Activated CD4-positive, alpha-beta T cell treated with anti-CD3 and anti-CD28 coated beads, Interleukin-2, amount 10 ng/mL, durations not matched to agents 7 days and 5 days (primary cell): ENCODE measurements at places on chromosomes 2 and 18. TPM values are rescaled to one million over a fixed set of nuclear protein-coding genes. Genes with fewer than 3 reads are reported as not detected.

DNA sequence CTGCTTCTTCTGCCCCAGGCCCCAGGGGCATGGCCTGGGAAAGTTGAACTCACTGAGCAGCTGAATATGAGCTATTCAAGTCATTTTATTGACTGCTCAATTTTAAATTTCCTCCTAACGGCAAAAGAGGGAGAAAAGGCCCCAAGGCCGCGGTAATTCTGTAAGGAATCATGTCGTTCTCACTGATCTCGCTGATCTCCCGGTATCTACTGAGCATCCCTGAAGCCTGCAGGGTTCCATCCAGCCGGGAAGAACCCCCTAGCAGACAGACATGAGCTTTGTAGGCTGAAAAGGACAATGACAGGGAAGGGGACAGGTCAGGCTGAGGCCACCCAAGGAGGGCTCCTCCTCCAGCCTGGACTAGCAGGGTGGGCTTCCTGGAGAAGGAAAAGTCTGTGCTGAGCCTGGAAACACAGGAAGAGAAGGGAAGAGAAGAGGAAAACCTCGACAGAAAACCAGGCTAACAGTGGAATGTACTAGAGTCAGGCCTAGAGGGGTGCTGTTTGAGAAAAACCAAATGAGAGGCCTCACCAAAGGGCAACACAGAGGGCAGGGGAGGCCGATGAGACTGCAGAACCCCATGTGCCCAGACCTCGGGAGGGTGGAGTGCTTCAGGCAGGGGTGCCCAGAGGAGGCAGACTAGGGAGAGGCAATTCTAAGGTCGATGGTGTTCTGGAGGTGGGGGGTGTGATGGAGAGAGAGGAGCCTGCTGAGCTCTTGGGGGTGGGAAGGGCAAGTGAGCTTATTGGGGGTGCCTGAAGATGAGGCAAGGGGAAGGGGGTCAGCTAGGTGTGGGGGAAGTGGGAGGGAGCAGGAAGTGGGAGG, 2.9 kb upstream of the NPPC start:
- DNase-seq, result peak; percentile 3

GRCh38 chr2:23555944-23556343, 171.0 kb downstream of the KLHL29 start:
- DNase-seq, result no peak

GRCh38 chr2:241767464-241768250, 9.0 kb upstream of the GAL3ST2 start:
- DNase-seq, result no peak

Gene COLEC11
- total RNA-seq, result 0.35 TPM

- no peak for DNase-seq
These were observed 141.9 kb upstream of the DLX2 start for GRCh38 chr2:172244419-172245130.
